NCI-H1092 (cell line): ENCODE measurements at places on chromosomes 5 and 9.

GRCh38 chr5:76230711-76231285, 147.6 kb downstream of the SV2C start:
- DNase-seq, result no peak

- DNase-seq, result no peak
These were observed 780.1 kb upstream of the DMAC1 start for GRCh38 chr9:8579661-8580060.

DNA sequence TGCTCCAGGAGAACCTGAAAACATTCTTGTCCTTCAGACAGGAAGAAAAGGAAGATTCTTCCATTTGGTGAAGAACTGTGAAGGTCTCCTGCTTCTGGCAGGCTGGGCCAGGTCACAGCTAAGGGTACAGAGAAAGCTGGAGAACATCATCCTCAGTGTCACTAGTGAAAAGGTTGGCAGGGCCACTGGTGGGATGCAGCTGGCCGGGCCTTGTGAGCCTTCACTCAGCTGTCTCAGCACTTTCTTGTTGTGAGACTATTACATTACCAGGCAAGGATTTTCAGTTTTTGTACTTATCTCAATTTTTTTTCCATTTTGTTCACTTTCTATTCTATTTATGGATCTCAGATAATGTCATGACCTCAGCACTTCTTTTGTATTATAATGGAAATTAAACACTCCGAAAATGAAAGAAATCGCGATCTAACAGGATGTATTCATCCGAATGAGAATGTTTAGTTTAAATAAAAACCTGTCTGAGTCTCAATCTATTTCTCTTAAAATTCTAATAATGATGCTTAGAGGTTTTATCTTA, 9.9 kb upstream of the IFNA8 start:
- DNase-seq, result no peak

DNA sequence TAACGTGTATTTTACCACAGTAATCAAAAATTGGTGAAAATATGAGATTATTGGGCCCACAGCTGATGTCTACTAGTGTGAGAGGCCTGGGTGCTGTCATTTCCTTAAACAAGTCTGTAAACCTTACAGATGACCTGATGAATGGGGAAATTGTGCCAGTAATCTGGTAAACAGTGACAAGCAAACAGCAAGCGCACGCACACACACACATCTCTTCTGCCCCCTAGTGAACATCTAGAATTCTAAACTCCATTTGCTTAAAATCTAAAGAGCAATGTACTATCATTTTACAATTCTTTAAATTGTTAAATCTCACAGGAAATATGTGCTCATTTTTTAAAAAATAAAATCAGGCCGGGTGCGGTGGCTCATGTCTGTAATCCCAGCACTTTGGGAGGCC, 7.5 kb upstream of the RAPGEF1 start:
- DNase-seq, result no peak
